Testis (tissue), 5 donors: ENCODE measurements at places on chromosomes 2 and 18. TPM values are rescaled to one million over a fixed set of nuclear protein-coding genes. Genes with fewer than 3 reads are reported as not detected.
A peak's percentile ranks its signal among the peaks of the same experiment; 100 is the strongest.

DNA sequence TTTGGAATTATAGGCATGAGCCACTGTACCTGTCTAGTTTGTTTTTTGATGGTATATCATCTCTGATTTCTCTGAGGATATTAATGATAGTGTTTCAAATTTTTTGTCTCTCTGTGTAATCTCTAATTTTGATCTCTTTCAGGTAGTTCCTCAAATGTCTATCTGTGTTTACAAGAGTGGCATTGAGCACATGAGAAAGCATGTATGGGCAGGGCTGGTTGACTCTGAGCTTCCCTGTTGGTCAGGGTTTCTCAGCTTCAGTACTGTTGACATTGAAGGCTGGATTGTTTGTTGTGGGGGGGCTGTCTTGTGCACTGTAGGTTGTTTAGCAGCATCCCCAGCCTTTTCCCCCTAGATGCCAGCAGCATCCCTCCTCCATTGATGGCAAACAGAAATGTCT is 79.9 kb downstream of the TMEM247 start:
- no peaks in the 10 kb centered on the region for H3K27me3 ChIP-seq
- DNase-seq = no peak
- no peak overlapping the region for H3K4me3 ChIP-seq
- no peak overlapping the region for H3K27ac ChIP-seq
- no peaks in the 10 kb centered on the region for H3K4me1 ChIP-seq
- no peaks in the 10 kb centered on the region for H3K36me3 ChIP-seq

DNA sequence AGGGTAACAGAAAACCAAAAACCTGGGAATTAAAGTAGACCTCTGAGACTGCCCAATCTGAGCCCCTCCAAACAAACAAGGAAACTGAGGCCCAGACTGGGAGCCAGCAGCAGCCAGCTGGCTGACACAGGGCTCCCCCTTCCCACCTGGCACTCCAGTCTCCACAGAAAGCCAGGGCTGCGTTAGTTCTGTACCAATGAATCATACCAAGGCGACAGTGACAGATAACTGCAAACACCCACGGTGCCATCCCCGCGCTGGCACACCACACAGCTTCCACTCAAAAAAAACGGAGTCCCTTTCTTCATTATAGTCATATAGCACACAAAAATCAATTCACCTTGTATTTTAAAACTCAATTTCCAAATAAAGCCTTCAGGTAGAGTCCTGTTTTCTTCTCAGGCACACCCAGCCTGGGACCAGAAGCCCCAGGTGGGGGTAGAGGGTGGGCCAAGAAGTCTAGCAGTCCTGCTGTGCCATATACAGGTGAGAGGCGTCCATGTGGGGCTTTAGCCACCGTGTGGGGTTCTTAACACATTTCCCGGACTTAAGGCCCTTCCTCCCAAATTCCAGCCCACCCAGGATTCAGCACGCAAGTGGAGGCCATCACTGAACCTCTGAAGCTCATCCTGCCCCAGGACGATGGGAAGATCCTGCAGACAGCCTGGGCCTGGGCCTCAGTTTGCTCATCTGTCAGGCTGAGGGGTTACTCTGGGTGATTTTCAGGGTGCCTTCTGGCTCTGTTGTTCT is 1.2 kb downstream of the PER2 start:
- no peaks in the 10 kb centered on the region for H3K36me3 ChIP-seq
- H3K27me3 ChIP-seq = no peaks in the 10 kb centered on the region
- peak overlapping the region; percentile 91 for H3K4me3 ChIP-seq

- DNase-seq = peak; percentile 62
- H3K27ac ChIP-seq = peak overlapping the region; percentile 79
- H3K36me3 ChIP-seq = no peaks in the 10 kb centered on the region
- H3K27me3 ChIP-seq = no peaks in the 10 kb centered on the region
- peak overlapping the region; percentile 70 for H3K4me3 ChIP-seq
Observed at GRCh38 chr2:42492691-42493467, 903 bp downstream of the KCNG3 start.

DNA sequence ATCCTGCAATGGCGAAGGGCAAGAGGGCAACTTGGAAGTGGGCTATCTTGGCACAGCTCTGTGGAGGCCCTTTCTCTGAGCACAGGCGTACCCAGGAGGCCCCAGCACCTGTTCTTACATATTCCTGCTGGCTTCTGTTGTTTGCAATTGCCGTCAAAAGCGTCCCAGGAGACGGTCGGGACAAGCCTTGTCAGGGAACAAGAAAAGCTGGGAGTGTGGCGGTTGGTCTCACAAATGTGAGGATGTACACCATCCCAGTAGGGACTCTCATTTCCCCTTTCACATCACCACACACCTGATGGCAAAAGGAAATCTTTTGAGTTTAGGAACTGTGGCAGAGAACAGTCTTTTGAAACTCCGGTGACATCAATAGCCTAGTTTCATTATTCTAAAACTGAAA is 94.7 kb upstream of the EFEMP1 start:
- no peak for DNase-seq
- H3K27me3 ChIP-seq = no peaks in the 10 kb centered on the region
- H3K4me1 ChIP-seq = no peaks in the 10 kb centered on the region
- no peak overlapping the region for H3K27ac ChIP-seq

GRCh38 chr2:170201275-170201674 is 23.3 kb downstream of the MYO3B start:
- H3K36me3 ChIP-seq = no peaks in the 10 kb centered on the region
- H3K4me1 ChIP-seq = no peaks in the 10 kb centered on the region
- H3K4me3 ChIP-seq = no peak overlapping the region
- peak overlapping the region; percentile 68 for H3K27ac ChIP-seq
- DNase-seq = no peak

DNA sequence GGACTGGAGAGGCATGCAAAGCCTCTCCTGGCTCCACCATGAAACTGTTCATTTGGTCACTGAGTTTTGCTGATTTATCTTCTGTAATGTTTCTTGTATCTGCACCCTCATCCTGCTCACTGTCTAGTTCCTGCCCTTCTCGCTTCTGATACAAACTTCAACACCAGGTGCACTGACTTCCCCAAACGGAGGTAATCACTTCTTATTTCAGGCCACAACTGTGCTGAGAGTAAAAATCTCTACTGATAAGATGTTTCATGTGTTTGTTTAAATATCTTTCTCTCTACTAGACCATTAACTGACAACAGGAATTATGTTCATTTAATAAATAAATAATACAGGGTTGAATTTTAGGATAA is 10.9 kb upstream of the NT5C1B start:
- DNase-seq = no peak
- H3K36me3 ChIP-seq = no peaks in the 10 kb centered on the region
- no peak overlapping the region for H3K4me3 ChIP-seq
- no peaks in the 10 kb centered on the region for H3K27me3 ChIP-seq
- H3K4me1 ChIP-seq = peaks cover 13% of the 10 kb centered on the region

GRCh38 chr2:101873543-101873942 is 118.2 kb upstream of the IL1R2 start:
- H3K4me1 ChIP-seq = no peaks in the 10 kb centered on the region
- no peaks in the 10 kb centered on the region for H3K27me3 ChIP-seq
- H3K27ac ChIP-seq = no peak overlapping the region
- DNase-seq = no peak
- H3K4me3 ChIP-seq = no peak overlapping the region

GRCh38 chr2:55232084-55232862 is at the start of the genes CLHC1 and RPS27A:
Gene CLHC1 (minus strand): TSS chr2:55232293. CDS start chr2:55222411, 9,882 bp downstream.
Gene RPS27A (plus strand): TSS chr2:55232688. CDS start chr2:55232825, 137 bp downstream.
- H3K36me3 ChIP-seq = no peaks in the 10 kb centered on the region
- peak within 1 kb of the TSS; percentile 95 for H3K4me3 ChIP-seq
- H3K27ac ChIP-seq = peak within 1 kb of the TSS; percentile 95
- H3K4me1 ChIP-seq = peaks cover 11% of the 10 kb centered on the region
- DNase-seq = peak; percentile 95

DNA sequence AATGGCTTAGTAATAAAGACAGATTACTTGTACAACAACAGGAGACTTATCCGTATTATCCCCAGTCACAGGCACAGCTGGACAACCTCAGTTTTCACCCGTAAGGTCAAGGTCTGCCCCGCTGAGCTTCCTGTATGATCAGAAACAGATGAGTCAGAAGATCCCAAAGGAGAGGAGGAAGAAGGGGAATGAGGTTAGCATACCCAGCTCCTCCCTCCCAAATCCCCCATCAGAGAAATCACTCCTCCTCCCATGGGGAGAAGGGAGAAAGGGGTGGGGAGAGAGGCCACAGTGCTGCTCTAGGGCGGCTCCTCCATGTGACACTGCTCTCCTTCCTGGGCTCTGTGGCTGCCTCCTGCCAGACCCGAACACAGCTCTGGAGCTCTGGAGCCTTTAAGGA is 53.8 kb upstream of the SPTBN1 start:
- no peak overlapping the region for H3K4me3 ChIP-seq
- no peaks in the 10 kb centered on the region for H3K4me1 ChIP-seq
- peak; percentile 78 for DNase-seq
- H3K27me3 ChIP-seq = no peaks in the 10 kb centered on the region
- H3K36me3 ChIP-seq = no peaks in the 10 kb centered on the region

DNA sequence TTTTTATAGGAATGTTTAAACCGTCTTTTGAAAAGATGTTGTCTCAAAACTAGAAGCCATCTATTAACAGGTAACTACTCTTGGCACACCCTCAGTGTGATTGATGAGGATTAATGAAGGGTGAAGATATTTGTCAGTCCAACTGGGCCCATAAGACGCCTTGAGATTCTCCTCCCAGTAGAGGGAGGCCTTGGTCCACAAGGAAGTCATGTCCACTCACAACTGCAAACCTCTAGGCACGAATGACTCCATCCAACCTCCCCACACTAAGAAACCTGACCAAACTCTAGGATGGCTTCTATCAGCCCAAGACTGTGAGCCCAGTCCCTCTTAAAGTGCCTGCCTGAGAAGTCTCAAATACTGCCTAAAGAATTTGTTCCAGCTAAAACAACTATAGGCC is 19.2 kb upstream of the GRP start:
- no peaks in the 10 kb centered on the region for H3K36me3 ChIP-seq
- DNase-seq = no peak
- no peak overlapping the region for H3K27ac ChIP-seq
- no peaks in the 10 kb centered on the region for H3K27me3 ChIP-seq
- H3K4me1 ChIP-seq = no peaks in the 10 kb centered on the region
- H3K4me3 ChIP-seq = no peak overlapping the region

DNA sequence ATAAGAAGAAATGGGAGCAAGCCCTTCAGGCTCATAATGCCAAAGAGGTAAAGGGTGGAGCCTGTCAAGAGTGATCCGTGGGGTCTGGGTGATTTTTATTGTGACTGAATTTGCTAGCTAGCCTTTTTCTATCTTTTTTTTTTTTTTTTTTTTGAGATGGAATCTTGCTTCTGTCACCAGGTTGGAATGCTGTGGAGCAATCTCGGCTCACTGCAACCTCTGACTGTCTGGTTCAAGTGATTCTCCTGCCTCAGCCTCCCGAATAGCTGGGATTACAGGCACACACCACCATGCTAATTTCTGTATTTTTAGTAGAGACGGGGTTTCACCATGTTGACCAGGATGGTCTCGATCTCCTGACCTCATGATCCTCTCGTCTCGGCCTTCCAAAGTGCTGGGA is 29.1 kb downstream of the DRC1 start:
- no peaks in the 10 kb centered on the region for H3K36me3 ChIP-seq
- no peak for DNase-seq
- no peak overlapping the region for H3K4me3 ChIP-seq
- no peaks in the 10 kb centered on the region for H3K27me3 ChIP-seq
- H3K4me1 ChIP-seq = peaks cover 3% of the 10 kb centered on the region

DNA sequence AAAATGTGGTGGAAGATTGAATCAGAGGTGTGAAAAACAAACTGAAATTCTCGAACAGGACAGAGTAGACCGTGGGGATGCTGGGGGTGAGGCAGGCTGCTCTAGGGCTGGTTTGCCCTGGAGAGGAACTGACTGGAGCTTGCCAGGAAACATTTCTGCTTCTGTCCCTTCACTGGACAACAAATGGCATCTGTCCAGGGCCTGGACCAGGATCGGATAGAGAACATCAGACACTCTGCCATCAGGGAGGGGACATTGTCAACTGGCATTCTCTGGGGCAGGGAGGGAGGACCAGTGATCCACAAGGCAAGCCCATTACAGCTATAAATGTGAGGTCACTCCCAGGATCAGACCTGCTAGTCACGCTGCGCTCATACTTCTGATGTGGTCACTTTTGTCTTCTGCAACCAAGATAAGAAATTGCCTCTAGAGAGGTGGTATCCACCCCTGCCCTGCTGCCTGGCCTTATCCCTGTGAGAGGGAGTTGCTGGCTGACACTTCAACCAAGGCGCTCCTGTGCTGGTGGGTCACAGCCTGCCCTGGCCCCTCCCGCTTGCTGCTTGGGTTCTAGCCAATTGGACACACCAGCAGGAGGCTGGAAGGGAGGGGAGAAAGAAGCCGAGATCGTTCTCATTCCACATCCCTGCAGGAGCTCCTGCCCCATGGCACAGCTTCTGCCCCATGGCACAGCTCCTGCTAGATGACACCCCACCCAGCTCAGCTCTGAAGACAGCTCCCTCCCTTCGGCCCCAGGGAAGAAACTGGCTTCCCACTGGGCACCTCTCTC is 8.7 kb downstream of the NPPC start:
- no peak overlapping the region for H3K27ac ChIP-seq
- no peaks in the 10 kb centered on the region for H3K27me3 ChIP-seq
- no peak overlapping the region for H3K4me3 ChIP-seq
- H3K36me3 ChIP-seq = no peaks in the 10 kb centered on the region

DNA sequence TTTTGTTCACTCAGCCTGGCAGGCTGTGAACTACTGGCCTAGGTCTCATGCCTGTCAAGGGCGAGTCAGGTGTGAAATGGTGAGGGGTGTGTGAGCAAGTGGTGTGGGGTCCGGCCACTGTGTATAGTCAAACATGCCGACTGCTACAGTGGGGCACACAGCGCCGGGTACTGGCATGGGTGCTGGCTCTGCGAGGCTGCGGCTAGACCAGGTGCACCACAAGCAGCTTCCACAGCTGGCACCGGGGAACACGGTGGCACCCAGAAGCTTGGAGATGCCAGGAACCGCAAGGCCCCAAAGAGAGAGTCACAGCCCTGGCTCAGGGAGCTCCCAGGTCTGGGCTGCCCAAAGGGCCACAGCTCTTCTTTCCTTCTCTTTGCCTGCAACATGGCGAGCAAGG is 49.7 kb downstream of the CCDC68 start:
- no peak overlapping the region for H3K27ac ChIP-seq
- no peak for DNase-seq
- H3K4me3 ChIP-seq = no peak overlapping the region
- no peaks in the 10 kb centered on the region for H3K4me1 ChIP-seq

- no peak overlapping the region for H3K4me3 ChIP-seq
- H3K36me3 ChIP-seq = no peaks in the 10 kb centered on the region
- no peaks in the 10 kb centered on the region for H3K27me3 ChIP-seq
- no peak overlapping the region for H3K27ac ChIP-seq
- H3K4me1 ChIP-seq = peaks cover 6% of the 10 kb centered on the region
Observed at GRCh38 chr2:38691994-38692393, 26.1 kb downstream of the GALM start.

GRCh38 chr2:60596411-60596810 is 43.0 kb upstream of the BCL11A start:
- no peaks in the 10 kb centered on the region for H3K27me3 ChIP-seq
- no peak overlapping the region for H3K27ac ChIP-seq
- no peak for DNase-seq
- no peaks in the 10 kb centered on the region for H3K36me3 ChIP-seq
- no peaks in the 10 kb centered on the region for H3K4me1 ChIP-seq
- H3K4me3 ChIP-seq = no peak overlapping the region

MPP4 gene
- not detected for total RNA-seq

GALM gene
- 8.5 TPM for total RNA-seq

GKN2 gene
- not detected for total RNA-seq

UGT1A3 gene
- not detected for total RNA-seq

TPO gene
- 2.9 TPM for total RNA-seq

VSNL1 gene
- 1.4 TPM for total RNA-seq

MDH1B gene
- total RNA-seq = 29.0 TPM

TSPYL6 gene
- total RNA-seq = 37.9 TPM
